ENCODE measurements at places on chromosomes 4 and X. TPM values are rescaled to one million over a fixed set of nuclear protein-coding genes. Genes with fewer than 3 reads are reported as not detected.
A peak's percentile ranks its signal among the peaks of the same experiment; 100 is the strongest.

GRCh38 chr4:141540643-141541042 is 95.7 kb upstream of the IL15 start:
- DNase-seq, result peak; percentile 5

GRCh38 chr4:41146716-41147506 is 67.4 kb downstream of the APBB2 start:
- peak; percentile 55 for DNase-seq

- DNase-seq, result no peak
Measured at GRCh38 chr4:103567591-103567990, 152.2 kb downstream of the TACR3 start.

GRCh38 chr4:26475716-26476115 is 14.6 kb downstream of the CCKAR start:
- DNase-seq, result peak; percentile 61

- peak; percentile 50 for DNase-seq
Measured at GRCh38 chr4:3346146-3346545, 53.3 kb downstream of the RGS12 start.

GRCh38 chrX:103586314-103586646 is 965 bp downstream of the TCEAL4 start:
- DNase-seq, result no peak

Gene P2RY8
- 0.11 TPM for total RNA-seq
